Cerebellar cortex (tissue), 1 donor: ENCODE measurements at places on chromosomes 11 and 22.
A peak's percentile ranks its signal among the peaks of the same experiment; 100 is the strongest.

GRCh38 chr11:122062763-122063162 is 53.3 kb downstream of the BLID start:
- DNase-seq, result no peak

DNA sequence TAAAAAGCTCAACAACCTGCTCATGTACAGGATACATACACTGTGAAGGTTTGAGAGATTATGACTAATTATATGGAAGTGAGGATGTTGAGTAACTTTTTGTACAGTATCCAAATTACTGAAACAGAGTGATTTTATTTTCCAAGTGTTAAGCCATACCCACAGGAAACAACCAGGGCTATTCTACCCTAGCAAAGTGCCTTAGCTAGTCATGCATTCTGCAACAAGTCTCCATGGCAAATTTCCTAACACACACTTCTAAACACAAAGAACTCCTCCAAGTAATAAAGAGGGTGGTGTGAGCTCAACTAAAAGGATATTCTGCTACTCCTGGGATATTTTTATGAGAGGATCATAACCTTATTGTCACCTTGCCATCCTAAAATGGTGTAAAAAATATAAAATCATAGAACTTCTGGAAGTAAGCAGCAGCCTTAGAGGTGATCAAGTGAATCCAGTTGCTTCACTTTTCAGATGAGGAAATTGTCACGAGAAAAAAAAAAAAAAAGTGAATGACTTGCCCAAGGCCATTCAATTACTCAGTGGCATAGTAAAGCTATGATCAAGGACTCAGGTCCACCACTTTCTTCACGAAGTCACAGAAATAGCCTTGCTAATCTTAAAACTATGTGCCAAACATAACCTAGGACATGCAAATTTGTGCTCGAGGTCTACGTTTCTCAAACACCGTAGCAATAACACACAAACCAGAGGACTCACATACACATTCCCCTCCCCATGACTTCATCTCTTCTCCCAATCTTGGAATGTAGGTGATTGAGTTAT is 4.2 kb downstream of the LGR4 start:
- no peak for DNase-seq

DNA sequence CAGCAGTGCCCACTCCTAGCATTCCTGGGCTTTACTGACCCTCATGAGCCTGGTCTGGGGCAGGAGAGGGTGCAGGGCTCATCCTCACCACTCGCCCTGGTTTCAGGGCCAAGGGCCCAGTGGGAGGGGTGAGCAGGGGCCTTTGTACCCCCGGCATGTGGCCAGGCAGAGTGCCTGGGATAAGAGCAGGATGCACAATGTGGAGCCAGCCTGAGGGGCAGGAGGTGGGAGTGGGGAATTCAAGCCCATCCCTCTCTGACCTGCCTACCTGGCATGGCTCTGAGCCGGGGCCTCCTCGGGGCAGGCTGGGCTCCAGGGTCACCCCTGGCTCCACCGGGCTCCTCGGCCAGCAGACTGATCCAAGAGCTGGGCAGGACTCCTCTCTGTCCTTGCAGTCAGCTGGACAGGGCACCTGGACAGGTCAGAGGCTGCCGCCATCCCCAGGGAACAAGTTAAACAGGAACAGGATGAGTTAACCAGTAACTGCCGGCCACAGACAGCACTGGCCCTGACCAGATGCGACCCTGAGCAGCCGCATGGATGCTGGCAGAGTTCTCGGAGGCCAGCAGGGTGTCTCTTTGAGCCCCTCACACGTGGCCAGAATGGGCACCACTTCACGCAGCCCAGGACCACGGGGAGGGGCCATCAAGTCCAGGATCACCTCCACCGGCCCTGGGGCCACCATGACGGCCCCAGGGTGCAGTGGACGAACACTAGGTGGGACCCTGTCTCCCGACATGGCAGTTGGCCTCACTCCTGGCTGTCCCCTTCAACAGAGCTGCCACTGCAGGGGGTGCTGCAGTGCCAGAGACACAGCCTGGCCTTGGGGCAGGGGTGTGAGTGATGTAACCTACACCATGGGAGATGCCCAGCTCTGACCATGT is 5.0 kb downstream of the SIGIRR start:
- no peak for DNase-seq

DNA sequence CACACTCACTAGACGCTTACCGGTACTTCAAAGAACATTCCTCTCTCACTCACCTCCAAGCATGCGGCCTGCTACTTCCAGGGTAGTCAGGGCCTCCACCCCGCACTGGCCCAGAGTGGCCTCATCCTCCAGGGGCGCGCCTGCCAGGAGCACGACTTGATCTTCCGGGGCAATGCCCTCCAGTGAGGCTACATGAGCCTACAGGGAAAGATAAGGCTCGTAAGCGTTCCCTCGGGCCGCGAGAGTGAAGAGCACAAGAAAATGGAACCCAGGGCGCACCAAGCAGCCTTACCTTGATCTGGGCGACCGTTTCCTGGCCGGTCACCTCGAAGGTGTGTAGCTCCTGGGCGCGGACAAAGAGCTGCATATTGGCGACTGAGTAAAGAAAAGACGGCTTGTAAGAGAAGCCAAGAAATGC is 478 bp downstream of the FAU start:
- DNase-seq, result no peak

- DNase-seq, result peak; percentile 47
These were observed 40.2 kb downstream of the DIXDC1 start for GRCh38 chr11:111977146-111978027.

GRCh38 chr22:17639247-17639741 is 737 bp downstream of the BCL2L13 start:
- DNase-seq, result peak; percentile 36

DNA sequence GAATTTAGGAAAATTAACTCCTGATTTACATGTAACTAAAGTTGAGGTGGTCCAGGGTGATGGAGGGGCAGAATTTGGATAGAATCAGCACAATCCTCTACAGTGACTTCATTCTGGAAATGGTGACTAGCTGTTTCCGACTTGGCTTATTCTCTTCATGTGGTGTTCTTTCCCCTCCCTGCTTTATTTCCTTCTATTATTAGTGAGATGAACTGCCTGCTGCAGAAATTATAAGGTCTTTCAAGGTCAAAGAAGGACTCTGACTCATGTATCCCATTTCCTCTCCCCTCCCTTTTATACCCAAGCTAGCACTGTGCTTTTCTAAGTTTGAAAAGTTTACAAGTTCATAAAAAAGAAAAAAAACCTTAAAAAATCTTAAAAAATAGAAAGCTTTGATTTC is 12.2 kb upstream of the MRPL17 start:
- DNase-seq, result no peak

GRCh38 chr11:104525416-104525815 is 361.5 kb upstream of the PDGFD start:
- peak; percentile 44 for DNase-seq

- DNase-seq, result no peak
These were observed 23.8 kb upstream of the OAF start for GRCh38 chr11:120186774-120187591.

GRCh38 chr22:42357634-42358296 is 74.4 kb downstream of the NFAM1 start:
- DNase-seq, result no peak

DNA sequence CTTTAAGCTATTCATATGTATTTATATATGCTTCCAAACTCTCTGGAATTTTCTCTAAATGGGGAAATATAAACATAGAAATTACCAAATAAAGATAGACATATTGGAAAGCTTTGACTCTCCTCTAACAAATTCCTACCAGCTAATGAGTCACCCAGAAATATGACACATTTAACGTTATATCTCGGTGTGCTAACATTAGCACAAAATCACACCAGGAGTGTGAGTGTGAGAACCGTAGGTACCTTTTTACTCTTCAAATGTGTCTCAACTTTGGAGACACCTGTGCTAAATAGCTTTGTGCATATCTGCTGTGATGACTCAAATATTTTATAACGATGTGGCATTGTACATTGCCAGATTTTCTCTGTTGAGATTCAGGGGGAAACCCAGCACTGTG is 714.4 kb downstream of the METTL15 start:
- no peak for DNase-seq

DNA sequence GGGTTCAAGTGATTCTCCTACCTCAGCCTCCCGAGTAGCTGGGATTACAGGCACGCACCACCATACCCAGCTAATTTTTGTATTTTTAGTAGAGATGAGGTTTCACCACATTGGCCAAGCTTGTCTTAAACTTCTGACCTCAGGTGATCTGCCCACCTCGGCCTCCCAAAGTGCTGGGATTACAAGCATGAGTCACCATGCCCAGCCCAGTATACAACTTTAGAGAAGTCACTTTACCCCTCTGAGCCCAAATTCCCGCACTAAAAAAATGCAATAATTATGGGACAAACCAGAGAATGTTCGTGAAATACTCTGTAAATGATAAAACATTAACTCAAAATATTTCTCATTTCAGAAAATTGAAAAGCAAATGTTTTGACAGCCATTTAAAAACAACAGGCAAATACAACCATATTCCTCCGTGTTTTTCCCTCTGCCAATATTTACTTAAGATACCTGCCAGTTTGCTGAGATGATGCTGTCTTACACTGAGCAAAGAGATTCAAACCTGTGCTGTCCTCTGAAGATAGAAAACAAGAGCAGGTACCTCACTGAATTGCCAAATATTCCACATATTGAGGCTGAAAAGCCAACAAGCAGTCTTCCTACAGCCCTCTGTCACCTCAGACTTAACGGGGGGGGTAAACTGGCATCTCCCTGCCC is 9.6 kb downstream of the PLEKHA7 start:
- DNase-seq, result no peak

GRCh38 chr22:20532256-20532993 is 25.0 kb downstream of the MED15 start:
- DNase-seq, result no peak

DNA sequence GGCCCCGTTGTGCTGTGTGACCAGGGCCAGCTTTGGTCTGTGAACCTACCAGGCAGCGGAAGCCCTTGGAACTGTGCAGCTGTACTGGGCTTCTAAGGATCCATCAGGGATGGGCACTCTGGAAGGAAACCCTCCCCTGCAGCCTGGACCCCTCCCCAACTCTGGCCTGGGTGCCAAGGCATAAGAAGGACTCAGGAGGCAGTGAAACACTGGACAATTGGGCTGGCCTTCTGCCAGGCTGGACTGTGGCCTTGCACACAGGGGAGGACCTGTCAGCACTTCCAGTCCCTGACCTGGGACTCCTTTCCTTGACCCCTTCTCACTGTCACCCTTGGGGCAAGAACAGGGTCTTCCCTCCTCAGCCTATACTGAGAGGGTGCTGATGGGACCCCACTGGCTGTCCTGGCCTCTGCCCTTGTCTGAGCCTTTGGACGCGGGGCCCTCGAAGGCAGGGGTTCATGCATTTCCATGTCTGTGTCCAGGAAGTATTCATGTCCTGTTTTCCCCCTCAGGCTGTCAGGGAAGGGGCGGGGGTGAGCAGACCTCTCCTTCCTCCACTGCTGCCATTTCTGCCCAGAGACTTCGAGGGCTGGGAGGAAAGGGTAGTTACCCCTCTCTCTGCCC is 39.6 kb downstream of the PDE2A start:
- DNase-seq, result no peak

DNA sequence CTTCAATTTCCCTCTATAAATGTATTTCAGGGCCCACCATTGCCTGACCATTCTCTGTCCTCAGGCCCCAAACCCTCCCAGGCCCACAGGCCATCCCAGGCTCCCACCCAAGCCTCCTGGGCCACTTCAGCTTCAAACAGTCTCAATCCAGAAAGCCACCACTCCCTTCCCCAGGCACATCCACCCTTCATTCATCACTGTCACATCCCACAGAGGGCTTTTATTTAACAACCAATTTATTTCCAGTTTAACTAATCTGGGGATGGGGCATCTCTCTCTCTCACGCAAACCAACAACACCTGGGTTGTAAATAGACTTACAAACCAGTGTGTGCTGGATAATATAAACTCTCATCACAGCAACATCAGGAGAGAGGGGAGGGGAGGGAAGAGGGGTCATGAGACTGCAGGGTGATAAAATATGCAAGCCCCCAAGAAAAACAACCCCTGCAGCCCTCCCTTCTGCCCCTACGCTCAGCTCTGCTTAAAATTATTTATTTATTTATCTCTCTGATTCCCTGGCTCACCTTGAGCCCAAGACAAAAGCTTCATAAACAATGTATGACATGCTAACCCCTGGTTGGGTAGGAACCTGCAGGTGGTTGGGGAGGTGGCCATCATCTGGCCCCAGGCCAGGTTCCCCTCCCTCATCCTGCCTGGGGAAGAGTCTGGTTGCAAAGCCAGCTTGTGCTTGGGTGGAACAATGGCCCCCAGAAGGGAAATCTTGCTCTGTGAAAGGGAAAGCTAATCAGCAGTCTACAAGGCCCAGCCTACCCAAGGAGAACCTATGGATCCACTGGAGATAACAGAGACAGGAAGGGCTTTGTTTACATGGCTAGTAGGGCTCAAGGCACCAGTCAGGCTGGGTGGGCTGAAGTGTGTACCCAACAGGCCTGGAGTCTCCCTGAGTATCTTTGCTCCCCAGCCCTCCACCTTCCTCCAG is 359.2 kb downstream of the BUD13 start:
- DNase-seq, result no peak

- peak; percentile 46 for DNase-seq
These were observed 32.4 kb upstream of the PRR5 start for GRCh38 chr22:44669561-44669976.

DNA sequence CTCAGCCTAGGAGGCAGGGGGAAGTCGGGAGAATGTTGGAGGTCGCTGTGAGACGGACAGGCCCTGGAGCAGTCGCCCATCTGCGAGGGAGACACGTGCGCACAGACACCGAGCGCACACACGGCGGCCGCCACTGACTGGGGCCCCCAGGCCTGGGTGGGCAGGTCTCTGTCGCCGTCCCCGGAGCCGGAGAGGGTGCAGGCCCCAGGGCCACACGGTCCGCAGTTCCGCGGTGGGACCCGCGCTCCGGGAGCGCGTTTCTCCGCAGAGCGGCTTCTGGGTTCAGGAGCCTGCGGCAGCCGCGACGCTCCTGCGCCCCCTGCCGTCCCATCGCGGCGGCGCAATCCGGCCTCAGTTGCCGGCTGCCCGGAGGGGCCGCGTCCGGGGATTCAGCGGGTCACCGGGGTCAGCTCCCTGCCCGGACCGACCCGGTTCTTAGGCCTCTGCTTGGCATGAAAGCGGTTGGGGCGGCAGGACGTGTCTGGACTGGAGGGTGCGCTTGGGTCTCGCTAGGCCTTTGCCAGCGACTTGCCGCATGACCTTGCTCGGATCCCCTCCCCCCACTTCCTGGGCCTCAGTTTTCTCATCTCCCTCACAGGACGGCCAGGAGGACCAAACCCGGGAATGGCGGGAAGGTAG is 31.2 kb downstream of the PDE2A start:
- DNase-seq, result peak; percentile 44

- no peak for DNase-seq
These were observed 557.7 kb downstream of the BRD1 start for GRCh38 chr22:49269928-49270327.

DNA sequence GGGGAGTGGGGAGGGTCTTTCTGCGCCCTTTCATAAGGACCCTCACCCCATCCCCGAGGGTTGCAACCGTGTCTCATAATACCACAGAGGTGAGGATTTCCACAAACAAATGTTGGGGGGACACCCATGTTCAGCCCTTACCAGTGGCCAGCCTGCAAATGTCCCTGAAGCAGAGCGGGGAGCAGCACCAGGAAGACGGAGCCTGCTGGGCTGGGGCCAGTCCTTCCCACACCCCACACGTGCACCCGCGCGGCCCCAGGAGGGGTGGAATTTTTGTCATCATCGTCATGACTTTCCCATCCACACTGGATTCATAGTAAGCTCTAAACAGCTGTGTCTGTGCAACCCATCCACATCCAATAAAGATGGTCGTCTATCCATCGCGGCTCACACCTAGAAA is 409.8 kb downstream of the BRD1 start:
- no peak for DNase-seq
